ENCODE measurements at places on chromosomes 7 and 10.

- DNase-seq, result no peak
These were observed 15.0 kb downstream of the IQCE start for GRCh38 chr7:2573761-2574160.

GRCh38 chr7:818031-818699, 14.1 kb upstream of the SUN1 start:
- DNase-seq, result no peak

DNA sequence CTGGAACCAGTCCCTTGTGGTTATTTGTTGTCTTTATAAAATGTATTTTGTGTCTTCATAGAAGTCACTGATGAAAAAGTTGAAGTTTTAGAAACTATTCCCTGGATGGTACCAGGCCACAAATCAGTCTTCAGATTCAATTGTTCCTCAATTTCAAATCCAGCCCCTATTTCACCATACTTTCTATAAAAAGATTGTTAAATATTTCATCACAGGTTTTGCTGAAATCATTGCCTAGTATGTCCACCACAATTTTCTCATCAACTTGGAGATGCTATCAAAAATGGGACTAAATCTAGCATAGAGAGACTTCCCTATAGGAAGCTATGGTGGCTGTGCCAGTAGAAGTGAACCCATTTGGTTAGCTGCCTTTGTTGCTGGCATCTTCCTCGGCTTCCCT, 118.5 kb downstream of the RAB18 start:
- DNase-seq, result no peak

- DNase-seq, result no peak
These were observed 248.4 kb upstream of the KLF6 start for GRCh38 chr10:4033341-4033896.

DNA sequence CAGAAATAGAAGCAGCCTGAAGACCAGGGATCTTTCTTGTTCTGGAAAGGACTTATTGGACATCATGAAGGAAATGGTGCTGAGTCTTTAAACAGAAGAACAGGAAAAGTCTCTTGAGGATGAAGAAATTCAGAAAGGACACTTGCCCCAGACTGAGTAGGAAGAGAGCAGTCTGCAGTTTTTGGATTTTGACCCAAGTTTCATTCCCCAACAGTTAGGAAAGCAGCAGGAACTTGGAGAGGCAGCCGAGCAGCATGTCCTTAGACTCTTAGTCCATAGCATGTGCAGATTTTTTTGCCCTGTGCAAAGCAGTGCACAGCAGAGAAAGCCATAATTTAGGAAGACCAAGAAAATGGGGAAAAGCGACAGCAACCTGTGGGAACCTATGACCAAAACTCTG, 927.2 kb upstream of the AUTS2 start:
- DNase-seq, result no peak

DNA sequence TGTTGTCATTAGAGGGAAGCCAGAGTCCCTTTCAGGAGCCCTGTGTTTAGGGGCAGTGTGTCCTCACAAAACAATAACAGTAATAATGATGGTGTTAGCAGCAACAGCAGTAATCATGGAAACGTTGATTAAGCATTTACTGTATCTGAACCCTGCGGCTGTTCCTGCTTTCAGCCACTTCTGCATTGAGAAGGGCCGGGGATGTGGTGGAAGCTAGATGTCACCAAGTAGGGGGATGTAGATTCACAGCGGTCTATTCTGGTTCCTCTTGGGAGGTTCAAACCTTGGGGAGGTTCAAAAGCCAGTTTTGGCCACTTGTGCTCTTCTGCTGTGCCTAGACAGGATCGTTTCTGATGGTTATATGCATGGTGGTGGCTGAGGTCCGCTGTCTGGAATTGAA, 44.8 kb downstream of the PRPF18 start:
- DNase-seq, result no peak

GRCh38 chr10:84342584-84342983, 14.2 kb downstream of the CCSER2 start:
- DNase-seq, result no peak

DNA sequence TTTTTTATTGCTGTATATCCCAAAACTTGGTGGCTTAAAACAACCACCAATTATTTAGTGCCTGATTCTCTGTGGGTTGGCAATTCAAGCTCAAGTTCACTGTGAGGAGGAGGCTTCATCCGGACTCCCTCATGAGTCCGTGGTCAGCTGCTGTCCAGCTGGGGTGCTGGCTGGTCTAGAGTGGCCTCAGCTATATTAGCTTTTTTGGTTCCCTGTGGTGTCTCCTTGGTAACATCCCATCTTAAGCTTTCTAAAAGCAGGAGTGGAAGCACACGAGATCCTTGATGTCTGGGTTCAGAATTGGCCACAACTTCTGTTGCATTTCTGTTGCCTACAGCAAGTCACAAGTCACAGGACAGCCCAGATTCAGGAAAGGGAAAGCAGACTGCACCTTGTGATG, 536.5 kb upstream of the FZD8 start:
- no peak for DNase-seq

DNA sequence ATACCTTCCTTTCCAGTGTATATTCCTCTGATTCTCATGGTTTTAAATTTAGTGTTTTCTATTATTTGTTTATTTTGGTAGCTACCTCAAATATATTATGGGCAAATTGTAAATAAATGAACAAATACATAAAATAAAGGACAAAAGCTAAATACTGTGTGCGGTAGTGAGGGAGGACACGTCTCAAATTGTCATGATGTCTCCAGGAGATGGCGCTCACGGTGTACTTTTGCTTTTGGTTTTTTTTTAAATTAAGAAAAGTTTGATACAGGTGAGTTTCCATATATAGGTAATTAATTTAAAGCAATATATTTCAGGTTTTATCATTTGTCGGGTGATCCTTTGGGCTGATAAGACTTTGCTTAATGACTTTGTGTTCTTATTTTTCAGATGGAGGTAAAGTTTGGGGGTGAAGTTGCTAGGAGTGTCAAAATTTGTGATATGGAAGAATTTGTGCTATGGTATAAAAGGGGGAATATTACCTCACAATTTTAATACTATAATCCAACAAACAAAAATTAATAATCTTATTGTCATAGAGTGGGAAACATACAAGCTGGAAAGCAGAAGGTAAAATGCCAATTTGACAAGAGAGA, 68.4 kb upstream of the TMEM229A start:
- DNase-seq, result no peak

GRCh38 chr7:46960970-46961369, 620.9 kb downstream of the TNS3 start:
- no peak for DNase-seq

- DNase-seq, result no peak
These were observed 208.5 kb upstream of the FRMD4A start for GRCh38 chr10:14539176-14539575.

DNA sequence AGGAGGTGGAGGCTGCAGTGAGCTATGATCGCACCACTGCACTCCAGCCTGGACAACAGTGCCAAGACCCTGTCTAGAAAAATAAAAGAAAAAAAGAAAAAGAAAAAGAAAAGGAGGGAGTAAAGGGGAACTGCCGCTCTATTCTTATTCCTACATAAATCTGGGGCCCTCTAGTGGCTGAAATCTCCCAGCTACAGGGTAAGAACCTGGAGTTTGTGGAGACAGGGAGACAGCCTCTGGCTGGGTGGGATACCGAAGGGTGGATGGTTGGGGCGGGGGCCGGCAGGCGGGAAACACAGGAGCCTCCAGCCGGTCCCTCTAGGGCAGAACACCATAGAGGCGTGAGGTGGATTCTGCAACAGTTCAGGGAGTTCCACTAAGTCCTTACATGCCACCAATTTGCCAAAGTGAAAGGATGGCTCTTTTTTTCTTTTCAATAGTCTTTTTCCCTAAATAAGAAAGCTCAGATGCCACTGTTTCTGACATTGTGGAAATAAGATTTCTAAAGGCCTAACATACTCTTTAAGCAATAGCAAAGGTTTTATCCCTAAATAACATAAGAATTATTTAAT, 117.3 kb downstream of the SVIL start:
- no peak for DNase-seq

GRCh38 chr7:93558705-93559614, 15.6 kb downstream of the CALCR start:
- DNase-seq, result no peak

DNA sequence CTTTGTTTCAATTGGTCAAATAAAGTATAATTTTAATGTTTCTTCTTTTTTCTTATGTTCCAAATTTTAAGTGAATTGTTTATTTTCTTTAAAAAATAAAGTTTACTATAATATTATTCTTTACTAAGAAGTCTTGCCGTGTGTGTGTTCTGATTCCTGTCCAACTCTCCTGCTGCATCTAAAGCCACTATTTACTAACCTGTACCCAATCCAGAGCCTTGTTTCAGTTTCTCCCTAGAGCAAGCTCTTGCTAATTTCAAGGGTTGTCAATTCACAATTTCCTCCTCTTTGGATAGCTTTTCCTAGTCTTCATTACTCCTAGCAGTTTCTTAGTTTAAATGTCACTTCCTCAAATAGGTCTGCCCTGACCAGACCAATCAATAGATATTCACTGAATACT, 314.9 kb upstream of the SEMA3A start:
- no peak for DNase-seq

DNA sequence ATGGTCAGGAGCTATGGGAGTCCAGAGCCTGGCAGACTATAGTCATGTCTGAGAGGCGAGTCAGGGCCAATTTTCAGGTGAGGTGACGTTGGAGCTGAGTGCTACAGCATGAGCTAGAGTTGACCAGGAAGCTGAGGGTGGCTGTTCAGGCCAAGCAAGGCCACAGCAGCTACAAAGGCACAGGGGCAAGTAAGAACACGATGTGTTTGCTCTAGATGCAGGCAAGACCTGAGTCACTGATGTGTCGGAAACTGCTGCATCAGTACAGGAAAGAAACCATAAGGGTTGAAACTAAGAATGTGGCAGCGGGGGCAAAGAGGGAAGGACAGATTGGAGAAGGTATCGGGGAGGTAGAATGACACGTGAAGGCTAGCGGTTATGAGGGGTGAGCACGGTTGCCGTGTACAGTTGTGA, 11.8 kb upstream of the RRP12 start:
- no peak for DNase-seq

GRCh38 chr7:76364198-76364584, 5.4 kb upstream of the YWHAG start:
- DNase-seq, result no peak

DNA sequence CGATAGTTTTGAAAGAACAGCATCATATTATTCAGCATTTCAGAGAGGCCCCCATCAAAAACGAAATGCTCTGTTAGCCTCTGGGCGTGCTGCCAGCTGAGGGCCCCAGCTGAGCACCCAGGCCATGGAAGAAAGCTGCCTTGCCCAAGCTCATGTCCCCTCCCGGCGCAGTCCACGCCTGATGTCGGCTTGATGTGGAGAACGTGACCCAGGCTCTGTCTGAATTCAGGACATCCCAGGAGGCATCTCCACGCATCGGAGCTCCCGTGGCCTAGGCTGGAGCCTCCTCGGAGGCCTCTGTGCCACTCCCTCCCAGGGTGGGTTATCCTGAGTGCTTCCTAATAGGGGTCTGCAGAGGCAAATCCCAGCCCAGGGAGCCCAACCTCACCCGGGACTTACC, 218.3 kb upstream of the AKR1E2 start:
- DNase-seq, result no peak

DNA sequence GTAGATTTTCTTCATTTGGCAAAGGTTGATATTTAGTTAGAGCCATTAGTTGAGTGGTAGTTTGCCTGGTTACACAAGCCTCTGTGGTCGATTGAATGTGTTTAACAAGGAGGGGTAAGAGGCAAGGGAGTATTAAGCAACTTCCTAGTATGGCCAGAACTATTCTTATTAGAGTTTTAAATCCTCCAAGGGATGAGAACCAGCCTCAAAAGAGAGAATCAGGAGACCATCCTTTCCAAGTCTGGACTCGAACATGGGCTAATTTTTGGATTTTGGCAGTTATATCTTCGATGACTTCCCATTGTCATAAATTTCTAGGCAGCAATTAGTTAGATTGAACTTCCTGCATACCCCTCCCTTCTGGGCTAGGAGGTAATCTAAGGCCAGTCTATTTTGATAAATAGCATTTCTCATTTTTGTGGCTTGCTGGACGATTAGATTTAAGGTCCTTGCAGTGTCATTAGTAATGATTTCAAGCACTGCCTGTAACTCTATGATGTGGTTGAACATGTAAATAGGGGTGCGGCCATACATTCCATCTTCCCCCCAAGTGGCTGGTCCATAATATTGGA, 219.5 kb upstream of the KCND2 start:
- no peak for DNase-seq

DNA sequence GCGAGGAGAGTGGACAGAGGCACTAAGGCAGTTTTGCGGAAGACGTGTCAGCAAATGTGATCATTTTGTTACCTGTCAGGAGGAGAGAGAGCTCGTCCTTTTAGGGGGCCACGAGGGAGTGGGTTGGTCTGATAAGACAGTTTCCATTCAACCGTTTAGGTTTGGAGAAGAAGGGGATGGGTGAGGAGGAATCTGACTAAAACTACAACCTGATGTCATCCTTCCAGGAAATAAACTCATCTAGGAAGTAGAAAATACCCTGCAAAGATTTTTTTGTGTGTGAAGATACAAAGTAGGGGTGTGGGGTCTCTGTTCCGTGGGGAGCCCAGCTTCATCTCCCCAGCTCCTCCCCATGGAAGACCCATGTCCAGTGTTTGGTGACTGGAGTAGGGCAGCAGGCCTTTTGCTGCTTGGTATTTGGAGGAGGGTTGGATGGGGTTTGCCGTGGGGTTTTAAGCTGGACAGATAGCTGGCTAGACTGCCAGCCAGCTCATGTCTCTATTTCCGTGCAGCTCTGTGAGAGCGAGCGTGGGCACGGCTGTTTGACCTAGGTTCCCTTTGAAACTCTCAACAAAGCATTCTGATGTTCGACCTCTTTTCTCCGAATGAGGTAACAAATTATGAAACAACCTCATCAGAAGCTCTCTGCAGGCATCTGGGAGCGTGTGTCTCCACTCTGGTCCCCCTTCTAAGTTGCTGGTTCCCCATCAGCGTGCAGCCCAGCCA, 136.0 kb upstream of the TCF7L2 start:
- no peak for DNase-seq

DNA sequence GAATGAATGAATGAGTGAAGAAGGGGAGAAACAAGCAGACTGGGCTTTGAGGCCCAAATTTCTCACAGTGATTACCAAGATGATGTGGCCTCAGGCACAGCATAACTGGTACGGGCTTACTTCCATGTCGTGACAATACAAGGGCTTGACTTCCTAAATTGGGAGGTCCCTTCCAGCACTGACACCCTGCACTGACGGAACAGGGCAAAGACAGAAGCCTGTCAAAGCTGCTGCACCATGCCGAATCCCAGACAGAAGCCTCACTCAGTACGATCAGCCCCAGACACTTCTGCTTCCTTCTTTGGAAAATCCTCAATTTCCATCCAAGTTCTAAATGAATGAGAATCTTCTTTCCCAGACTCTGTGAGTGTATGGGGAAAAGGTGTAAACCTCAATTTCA, 51.9 kb downstream of the GNA12 start:
- no peak for DNase-seq

GRCh38 chr10:51892965-51893658, 193.7 kb upstream of the CSTF2T start:
- no peak for DNase-seq

GRCh38 chr7:87316846-87317552, 28.5 kb upstream of the CROT start:
- no peak for DNase-seq
